ENCODE measurements at places on chromosomes 2 and 18.

- DNase-seq: no peak
These were observed 60.4 kb downstream of the WDSUB1 start for GRCh38 chr2:159226059-159226461.

GRCh38 chr2:221346411-221346810 lies 225.7 kb downstream of the EPHA4 start:
- no peak for DNase-seq

DNA sequence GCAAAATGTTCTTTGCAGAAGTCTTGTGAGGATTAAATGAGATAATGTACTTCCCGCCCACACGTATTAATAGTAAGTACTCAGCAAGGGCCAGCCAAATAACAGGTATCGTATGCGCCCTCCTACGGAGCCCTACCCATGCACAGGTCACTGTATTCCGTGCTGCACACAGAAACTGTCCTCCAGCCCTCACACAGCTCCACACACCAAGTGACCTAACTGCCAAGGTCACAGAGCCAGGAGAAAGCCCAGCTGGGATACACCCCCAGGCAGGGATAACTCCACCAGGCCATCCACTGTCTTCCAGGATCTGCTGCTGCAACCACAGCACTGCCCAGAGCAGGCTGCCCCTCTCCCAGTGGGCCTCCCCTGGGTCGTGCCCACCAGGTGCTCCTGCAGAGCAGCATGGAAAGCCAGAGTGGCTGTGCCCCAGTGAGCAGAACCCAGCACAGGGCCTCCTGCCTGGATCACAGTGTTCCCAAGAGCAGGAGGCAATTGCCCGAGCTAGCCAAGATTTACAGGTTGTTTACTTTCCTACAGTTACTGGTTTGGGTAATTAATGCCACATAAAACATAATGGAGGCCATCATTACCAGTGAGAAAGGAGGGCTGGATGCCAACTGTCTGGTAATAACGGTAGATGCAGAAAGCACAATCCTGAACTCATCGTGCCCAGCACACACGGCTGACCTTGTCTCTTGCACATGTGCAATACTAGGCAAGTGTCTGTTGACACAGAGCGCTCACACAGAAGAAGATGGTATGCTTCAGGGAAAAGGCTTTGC lies 24.4 kb downstream of the TFCP2L1 start:
- DNase-seq: no peak

GRCh38 chr18:66222174-66222573 lies 381.7 kb downstream of the CDH19 start:
- DNase-seq: no peak

DNA sequence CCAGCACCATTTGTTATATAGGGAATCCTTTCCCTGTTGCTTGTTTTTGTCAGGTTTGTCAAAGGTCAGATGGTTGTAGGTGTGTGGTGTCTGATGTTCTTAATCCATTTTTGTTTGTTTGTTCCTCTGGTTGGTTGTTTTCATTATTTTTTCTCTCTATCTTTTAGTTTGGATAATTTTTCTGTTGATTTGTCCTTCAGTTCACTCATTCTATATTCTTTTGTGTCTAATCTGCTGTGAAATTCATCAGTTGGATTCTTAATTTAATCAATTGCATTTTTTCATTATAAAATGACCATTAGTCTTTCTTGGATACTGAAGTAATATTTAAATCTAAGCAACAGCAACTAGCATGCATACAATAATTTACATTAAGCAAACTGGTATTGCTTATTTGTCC lies 206.7 kb upstream of the TRIB2 start:
- DNase-seq: no peak

DNA sequence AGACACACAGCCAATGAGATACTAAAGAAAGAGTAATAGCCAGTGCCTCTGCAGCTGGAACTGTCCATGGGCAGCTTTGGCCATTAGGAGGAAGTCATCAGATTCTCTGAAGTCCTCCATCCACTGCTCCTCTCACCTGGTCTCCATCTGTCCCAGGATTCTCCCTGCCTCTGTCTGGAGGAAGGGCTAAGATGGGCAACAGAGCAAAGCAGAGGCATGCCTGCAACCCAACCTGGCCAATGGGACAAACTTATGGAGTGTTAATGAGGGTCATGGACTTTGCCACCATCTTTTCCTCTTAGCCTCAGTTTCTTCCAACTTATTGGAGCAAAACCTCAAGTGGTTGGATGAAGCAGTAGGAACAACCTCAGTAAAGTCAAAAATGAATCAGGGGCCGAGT lies 91.5 kb upstream of the SIX3 start:
- no peak for DNase-seq

GRCh38 chr2:169684135-169684565 lies 10.1 kb downstream of the CFAP210 start:
- no peak for DNase-seq

- no peak for DNase-seq
These were observed 921.4 kb downstream of the TRIB2 start for GRCh38 chr2:13638181-13638580.

GRCh38 chr2:65539633-65540032 lies 107.2 kb upstream of the SPRED2 start:
- no peak for DNase-seq

GRCh38 chr2:223101340-223102039 lies 49.5 kb downstream of the KCNE4 start:
- DNase-seq: no peak

DNA sequence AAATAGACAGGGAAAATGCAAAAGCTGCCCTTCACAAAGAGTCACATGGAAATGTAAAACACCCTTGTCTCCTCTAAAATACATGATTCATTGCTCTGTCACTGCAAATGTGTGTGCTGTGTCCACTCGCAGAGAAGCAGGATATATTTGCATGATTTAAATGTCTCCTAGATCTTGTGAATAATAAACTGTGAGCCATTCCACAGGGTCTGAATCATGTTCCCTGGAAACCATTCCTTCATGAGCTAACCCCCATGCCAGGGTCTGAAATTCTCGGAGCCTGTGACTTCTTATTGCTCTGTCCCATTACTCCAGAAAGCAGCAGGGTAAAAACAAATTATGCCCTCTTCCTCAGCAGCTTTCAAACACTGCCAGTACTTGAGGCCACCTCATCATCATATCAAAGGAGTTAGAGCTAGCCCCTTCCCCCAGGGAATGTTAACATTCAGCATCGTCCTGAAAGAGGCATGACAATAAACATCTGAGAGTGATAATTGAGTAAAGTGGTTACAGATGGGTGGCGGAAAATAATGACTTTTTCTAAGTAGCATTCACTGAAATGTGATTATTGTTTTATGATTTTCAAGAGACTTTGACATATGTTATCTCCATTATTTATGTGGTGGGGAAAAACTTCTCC lies 11.7 kb upstream of the CNGA3 start:
- DNase-seq: no peak

GRCh38 chr2:75752828-75753227 lies 42.1 kb upstream of the GCFC2 start:
- DNase-seq: no peak
